ENCODE measurements at places on chromosomes 11 and 22.
A peak's percentile ranks its signal among the peaks of the same experiment; 100 is the strongest.

GRCh38 chr11:57823859-57824258 lies 62.3 kb downstream of the CTNND1 start:
- DNase-seq, result no peak

- no peak for DNase-seq
These were observed 20.0 kb upstream of the LMO1 start for GRCh38 chr11:8283465-8284230.

DNA sequence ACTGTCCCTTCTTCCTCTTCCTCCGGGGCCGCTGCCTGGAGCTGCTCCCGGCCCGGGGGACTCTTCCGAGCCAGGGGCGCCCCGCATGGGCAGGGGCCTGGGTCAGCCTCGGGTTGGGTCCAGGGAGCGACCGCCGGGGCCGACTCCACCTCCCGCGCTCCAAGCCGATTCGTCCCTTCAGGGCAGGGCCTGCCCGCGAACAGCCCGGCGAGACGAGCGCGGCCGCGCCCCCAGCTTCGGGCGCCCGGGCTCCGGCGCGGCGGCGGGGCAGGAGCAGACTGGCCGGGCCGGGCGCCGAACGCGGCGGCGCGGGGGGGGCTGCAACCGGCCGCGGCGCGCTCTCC lies at the start of gene LARGE1:
TSS of gene LARGE1 (minus strand) at position 280 of the 344 bp plus-strand sequence.
- DNase-seq, result peak; percentile 39

DNA sequence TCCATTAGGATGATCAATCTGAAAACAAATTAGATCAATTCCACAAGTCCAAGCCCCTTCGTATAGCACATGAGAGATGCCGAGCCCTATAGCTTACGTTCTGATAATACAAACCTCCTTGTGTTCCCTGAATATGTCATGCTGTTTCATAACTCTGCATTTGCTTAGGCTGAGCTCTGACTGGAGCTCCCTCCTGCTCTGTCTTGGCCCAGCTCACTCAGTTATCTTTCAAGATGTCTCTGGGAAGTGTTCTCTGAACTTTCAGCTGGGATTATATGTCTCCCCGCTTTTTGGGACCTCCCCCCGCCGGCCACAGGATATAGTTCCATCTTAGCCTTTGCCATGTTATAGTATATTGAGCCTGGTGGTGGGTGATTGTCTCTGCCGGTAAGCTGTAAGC lies 44.0 kb downstream of the FDX1 start:
- peak; percentile 18 for DNase-seq

DNA sequence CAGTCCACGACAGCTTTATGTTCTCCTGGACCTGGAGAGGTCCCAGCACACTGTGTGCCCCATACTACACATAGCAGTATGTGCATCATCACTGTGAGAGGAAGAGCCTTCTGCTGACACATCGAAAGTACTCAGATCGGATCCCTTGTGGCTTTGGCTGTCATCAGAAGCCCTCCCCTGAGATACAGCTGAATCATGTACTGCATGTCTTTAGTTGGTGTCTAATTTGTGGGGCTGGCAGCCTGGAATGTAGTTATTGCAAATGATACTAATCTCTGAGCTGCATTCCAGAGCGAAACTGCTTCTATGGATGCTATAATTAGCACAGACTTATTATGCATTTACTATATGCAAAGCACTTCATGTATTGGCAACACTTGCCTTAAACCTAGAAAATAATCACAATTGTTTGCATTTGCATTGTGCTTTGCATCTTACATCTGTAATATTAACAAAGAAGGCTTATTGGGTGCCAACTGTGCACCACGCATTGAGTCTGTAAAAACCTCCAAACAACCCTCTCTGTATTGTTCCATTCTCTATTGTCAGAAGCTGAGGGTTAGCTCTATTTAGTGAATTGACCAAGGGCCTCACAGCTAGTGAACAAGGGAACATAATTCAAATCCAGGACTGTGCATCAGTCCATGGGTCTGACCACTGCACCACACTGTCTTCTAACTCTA lies 89.2 kb upstream of the CRTAM start:
- peak; percentile 99 for DNase-seq

- DNase-seq, result peak; percentile 90
These were observed 7.5 kb downstream of the DIXDC1 start for GRCh38 chr11:111944651-111945051.

GRCh38 chr11:13993096-13993765 lies 30.7 kb downstream of the SPON1 start:
- no peak for DNase-seq

All from fibroblast of skin of right biceps (primary cell).